ENCODE measurements at places on chromosomes 3 and 15.
A peak's percentile ranks its signal among the peaks of the same experiment; 100 is the strongest.

- no peak for DNase-seq
These were observed 238.1 kb upstream of the SGO1 start for GRCh38 chr3:20424086-20424485.

DNA sequence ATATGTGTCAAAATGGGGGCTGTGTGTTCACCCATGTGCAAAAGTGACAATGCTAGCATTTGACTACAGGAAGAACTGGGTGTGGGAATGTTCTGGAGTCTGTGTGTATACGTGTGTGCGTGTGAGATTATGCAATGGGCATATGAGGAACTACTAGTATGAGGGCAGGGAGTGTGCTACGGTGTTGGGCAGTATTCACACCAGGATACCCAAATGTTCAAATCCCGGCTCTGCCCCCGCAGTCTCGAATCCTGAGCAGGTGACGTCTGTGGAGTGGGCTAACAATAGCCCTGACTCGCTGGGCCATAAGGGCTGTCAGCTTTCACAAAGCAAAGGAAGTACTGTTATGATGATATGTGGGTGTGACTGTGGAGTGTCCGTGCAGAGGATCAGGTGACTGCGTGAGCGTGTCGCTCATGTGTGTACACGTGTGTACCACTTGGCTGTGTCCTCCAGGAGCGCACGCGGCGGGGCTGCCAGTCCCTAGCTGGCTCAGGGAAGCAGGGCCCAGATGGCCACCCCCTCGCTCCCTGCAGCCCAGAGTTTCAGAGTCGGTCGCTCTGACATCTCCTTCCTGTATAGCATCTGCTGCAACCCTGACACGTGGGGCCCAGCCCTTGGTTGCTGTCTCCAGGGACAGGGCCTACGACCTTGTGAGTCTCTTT is 27.2 kb downstream of the IQSEC1 start:
- DNase-seq: peak; percentile 13

DNA sequence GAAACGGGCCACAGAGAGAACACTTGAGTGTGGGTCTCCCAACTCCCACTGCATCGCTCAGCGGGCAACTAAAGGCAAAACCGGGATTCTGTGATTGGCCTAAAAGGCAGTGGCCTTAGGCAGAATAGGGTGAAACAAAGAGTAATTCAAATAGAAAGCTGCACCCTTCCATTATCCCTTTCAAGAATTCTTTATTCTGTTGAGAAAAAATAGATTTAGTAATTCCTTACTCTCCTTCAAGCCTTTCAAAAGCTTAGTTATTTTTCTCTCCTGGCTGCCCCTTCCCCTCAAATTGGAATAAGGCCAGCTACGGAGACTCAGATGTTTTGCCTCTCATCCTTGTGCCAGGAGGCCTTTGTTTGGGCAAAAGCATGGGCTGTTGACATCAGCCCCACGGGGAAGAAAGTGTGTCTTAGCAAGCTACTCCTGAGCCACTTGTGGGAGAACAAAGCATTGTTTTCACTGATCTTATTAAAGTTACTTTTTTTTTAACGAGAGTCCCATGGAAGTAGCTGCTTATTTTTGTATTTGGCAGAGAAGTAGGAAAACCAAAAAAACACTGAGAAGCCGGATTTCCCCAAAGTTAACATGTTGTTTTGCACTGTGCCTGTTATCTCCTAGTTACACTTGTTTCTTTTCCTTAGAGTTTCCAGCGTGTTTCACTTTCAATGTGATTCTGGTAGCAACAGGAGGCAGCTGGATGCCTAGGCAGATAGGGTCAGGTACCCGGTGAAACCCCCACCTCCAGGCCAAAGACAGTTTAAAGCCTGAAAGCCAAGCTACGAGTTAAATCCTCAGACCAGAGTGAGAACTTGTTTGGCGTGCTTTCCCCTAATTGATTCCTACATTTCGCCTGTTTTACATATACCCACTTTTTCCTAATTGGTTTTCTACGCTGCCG is 2.2 kb downstream of the ST6GAL1 start:
- DNase-seq: no peak

- no peak for DNase-seq
These were observed 53.6 kb downstream of the VGLL3 start for GRCh38 chr3:86937306-86937791.

DNA sequence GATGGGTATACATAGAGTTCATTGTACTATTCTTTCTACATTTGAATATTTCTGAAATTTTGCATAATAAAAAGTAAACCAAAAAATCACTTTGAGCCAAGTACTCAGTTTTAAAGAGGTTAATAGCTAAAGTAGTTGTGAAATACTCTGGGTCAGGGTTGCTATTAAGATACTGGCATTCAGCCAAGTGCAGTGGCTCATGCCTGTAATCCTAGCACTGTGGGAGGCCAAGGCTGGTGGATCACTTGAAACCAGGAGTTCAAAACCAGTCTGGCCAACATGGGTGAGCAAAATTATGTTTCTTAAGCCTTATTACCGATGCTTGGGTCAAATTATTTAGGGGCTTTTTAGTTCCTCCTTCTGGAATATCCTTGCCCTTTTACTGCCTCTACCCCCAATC is 122.0 kb upstream of the MELTF start:
- DNase-seq: peak; percentile 43

DNA sequence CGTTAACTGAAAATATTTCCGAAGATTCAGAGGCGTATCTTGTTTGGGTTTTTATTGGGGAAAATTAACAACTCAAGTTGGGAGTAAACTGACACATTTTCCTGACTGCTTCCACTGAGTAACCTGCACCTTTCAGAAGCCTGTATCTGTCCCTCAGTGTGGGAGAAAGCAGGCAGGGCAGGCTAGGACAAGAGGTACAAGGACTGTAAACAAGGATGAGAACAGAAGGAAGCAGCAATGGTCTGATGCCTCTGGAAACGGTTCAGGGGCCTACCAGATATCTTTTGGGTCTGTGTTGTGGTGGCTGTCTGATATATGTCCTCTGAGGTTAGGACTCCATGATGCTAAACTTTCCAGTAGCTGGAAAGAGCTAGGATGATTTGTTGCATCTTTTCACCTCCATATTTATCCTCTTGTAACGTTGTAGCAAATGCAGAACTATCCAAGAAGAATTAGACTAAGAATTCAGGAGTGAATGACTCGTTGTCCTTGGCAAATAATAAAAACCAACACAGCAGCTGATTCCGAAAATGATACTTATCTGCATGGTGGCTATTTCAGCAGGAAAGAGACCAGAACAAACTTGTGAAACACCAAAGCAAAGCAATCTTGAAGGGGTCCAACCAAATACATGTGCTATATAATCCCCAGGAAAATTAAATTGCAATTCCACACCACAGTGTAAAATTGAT is 195.9 kb upstream of the ICE2 start:
- no peak for DNase-seq

- no peak for DNase-seq
These were observed 144.2 kb downstream of the ANO10 start for GRCh38 chr3:43477600-43477999.

GRCh38 chr15:98842973-98843285 is 164.7 kb downstream of the PGPEP1L start:
- no peak for DNase-seq

- no peak for DNase-seq
These were observed 300.3 kb upstream of the CBLB start for GRCh38 chr3:106168962-106169750.

GRCh38 chr3:40623567-40623966 is 98.8 kb downstream of the ZNF621 start:
- DNase-seq: peak; percentile 83
